ENCODE measurements at places on chromosomes 1 and 21.

- no peaks in the 10 kb centered on the region for H3K27me3 ChIP-seq
- H3K36me3 ChIP-seq: peaks cover 20% of the 10 kb centered on the region
- H3K27ac ChIP-seq: no peak overlapping the region
Observed at GRCh38 chr1:37498872-37499617, 15.5 kb downstream of the MEAF6 start.

- no peak for DNase-seq
- no peaks in the 10 kb centered on the region for H3K36me3 ChIP-seq
- no peak overlapping the region for H3K27ac ChIP-seq
- no peaks in the 10 kb centered on the region for H3K27me3 ChIP-seq
Observed at GRCh38 chr1:222167111-222167510, 380.8 kb downstream of the HHIPL2 start.

GRCh38 chr1:207319199-207319598 lies 2.3 kb upstream of the CD55 start:
- no peak for DNase-seq
- peaks cover 8% of the 10 kb centered on the region for H3K4me1 ChIP-seq
- H3K4me3 ChIP-seq: no peak overlapping the region
- H3K36me3 ChIP-seq: no peaks in the 10 kb centered on the region

- no peaks in the 10 kb centered on the region for H3K36me3 ChIP-seq
- H3K4me1 ChIP-seq: no peaks in the 10 kb centered on the region
- DNase-seq: no peak
- H3K4me3 ChIP-seq: no peak overlapping the region
Observed at GRCh38 chr1:216045400-216045799, 377.8 kb downstream of the USH2A start.

GRCh38 chr1:112938210-112938609 lies 17.8 kb downstream of the SLC16A1 start:
- no peaks in the 10 kb centered on the region for H3K4me1 ChIP-seq
- H3K27me3 ChIP-seq: no peaks in the 10 kb centered on the region
- DNase-seq: no peak
- H3K36me3 ChIP-seq: no peaks in the 10 kb centered on the region

DNA sequence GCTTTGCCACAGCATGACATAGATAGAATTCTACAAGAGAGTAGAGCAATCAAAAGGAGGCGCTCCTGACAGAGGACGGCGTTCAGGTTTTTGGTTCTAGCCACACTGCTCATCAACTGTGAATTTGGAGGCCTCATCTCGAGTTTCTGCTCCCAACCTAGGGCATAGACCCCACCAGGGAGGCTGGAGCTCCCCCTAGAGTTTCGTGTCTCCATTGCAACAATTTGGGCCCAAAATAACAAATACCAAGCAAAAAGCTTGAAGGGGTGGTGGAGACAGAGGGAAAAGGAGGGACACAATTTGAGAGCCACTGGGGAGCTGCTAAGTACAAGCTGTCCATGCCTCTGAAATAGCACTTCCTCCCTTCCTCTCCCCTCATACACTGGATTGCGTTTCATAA lies 297.0 kb downstream of the GPATCH2 start:
- H3K27me3 ChIP-seq: no peaks in the 10 kb centered on the region
- no peak overlapping the region for H3K27ac ChIP-seq
- peaks cover 4% of the 10 kb centered on the region for H3K4me1 ChIP-seq
- H3K36me3 ChIP-seq: no peaks in the 10 kb centered on the region
- no peak overlapping the region for H3K4me3 ChIP-seq
- peak; percentile 10 for DNase-seq

GRCh38 chr1:21814241-21814918 lies 2.3 kb downstream of the LDLRAD2 start:
- no peak overlapping the region for H3K27ac ChIP-seq
- peak overlapping the region; percentile 41 for H3K4me3 ChIP-seq
- H3K4me1 ChIP-seq: peaks cover 19% of the 10 kb centered on the region
- peaks cover 3% of the 10 kb centered on the region for H3K27me3 ChIP-seq
- no peaks in the 10 kb centered on the region for H3K36me3 ChIP-seq
- DNase-seq: peak; percentile 43

GRCh38 chr1:41213341-41213740 lies 28.8 kb downstream of the SCMH1 start:
- no peak overlapping the region for H3K4me3 ChIP-seq
- no peaks in the 10 kb centered on the region for H3K4me1 ChIP-seq
- H3K27me3 ChIP-seq: no peaks in the 10 kb centered on the region
- no peak overlapping the region for H3K27ac ChIP-seq
- H3K36me3 ChIP-seq: no peaks in the 10 kb centered on the region

- DNase-seq: peak; percentile 40
- H3K27ac ChIP-seq: no peak overlapping the region
- no peak overlapping the region for H3K4me3 ChIP-seq
- peaks cover 34% of the 10 kb centered on the region for H3K4me1 ChIP-seq
- H3K36me3 ChIP-seq: no peaks in the 10 kb centered on the region
- peaks cover 5% of the 10 kb centered on the region for H3K27me3 ChIP-seq
Observed at GRCh38 chr1:112322983-112323678, 72.9 kb upstream of the CTTNBP2NL start.

GRCh38 chr1:153805042-153805745 lies 30.0 kb downstream of the SLC27A3 start:
- H3K4me3 ChIP-seq: no peak overlapping the region
- H3K27me3 ChIP-seq: no peaks in the 10 kb centered on the region
- DNase-seq: peak; percentile 69
- H3K4me1 ChIP-seq: peaks cover 12% of the 10 kb centered on the region
- no peak overlapping the region for H3K27ac ChIP-seq

- H3K4me3 ChIP-seq: no peak overlapping the region
- H3K36me3 ChIP-seq: no peaks in the 10 kb centered on the region
- no peak overlapping the region for H3K27ac ChIP-seq
- no peak for DNase-seq
- peaks cover 2% of the 10 kb centered on the region for H3K4me1 ChIP-seq
Observed at GRCh38 chr1:116340506-116341231, 32.4 kb upstream of the ATP1A1 start.

DNA sequence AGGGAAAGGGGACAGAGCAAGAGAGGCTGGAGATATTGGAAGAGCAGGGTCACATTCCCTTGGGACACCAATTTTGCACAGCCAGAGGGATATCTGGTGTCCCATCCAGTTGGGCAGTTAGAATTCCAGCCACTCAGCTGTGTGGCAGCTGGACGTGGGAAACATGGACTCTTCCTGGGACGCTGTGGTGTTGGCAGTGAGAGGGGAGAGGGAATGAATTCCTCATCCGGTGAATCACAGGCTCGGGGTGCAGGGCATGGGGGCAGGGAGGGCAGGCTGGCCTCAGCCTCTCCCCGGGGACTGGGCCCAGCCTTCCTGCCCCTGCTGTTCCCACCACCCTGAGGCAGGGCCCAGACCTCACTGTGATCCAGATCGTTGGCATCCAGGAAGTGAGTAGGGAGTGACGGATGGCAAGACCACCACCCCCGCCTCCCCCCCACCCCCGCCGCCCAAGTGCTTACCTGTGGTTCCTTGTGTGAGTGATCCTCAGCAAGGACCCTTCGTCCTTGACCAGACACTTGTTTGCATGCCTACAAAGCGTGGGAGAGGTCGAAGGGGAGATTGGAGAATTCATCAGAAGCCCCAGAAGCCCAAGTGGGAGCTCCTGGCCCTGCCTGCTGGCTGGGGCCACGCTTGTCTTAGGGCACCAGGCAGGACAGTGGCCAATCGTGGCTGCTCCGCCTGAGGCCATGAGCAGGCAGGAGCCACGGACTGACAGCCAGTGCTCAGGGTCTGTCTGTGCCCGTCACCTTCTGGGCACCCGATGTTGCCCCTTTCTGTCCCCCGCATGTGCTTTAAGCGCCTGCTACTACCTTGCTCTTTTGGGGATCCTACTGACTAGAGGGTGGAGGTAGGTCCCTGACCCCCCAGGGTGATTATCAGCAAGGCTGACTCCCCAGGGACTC lies 8.7 kb downstream of the WNT3A start:
- peaks cover 4% of the 10 kb centered on the region for H3K4me1 ChIP-seq
- DNase-seq: peak; percentile 19
- no peaks in the 10 kb centered on the region for H3K36me3 ChIP-seq
- peaks cover 18% of the 10 kb centered on the region for H3K27me3 ChIP-seq
- H3K27ac ChIP-seq: no peak overlapping the region
- no peak overlapping the region for H3K4me3 ChIP-seq

- no peaks in the 10 kb centered on the region for H3K4me1 ChIP-seq
- no peak for DNase-seq
- H3K4me3 ChIP-seq: no peak overlapping the region
- H3K27me3 ChIP-seq: no peaks in the 10 kb centered on the region
Observed at GRCh38 chr1:102886638-102887037, 221.7 kb downstream of the COL11A1 start.

DNA sequence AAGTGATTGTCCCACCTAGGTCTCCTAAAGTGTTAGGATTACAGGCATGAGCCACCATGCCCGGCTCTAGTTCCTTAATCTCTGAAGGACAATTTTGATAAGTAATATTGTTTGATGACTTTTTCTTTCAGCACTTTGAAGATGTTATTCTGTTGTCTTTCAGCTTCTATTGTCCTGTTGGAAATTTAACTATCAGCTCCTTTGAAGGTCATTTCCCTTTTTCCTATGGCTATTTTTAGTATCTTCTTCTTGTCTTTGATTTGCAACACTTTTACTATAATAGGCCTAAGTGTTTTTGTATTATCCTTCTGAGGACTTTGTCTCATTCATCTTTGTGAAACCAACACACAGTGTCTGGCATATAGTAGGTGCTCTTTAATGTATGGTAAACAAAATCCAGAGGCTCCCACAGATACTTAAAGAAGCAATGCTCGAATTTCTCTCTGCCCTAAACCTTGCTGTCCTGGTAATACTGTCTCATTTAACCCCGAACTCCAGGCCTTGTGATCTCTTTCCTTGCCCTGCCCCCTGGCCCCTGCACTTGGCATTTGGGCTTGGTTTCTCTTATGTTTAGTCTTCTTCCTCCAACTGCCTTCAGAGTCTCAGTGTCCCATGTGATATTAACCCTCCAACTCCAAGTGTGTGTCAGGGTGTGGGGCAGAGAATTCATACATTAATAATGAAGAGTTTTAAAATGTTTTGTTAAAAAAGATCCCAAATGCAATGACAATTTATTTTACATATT lies 19.0 kb upstream of the AGO1 start:
- no peak overlapping the region for H3K4me3 ChIP-seq
- no peak for DNase-seq
- H3K4me1 ChIP-seq: no peaks in the 10 kb centered on the region
- H3K27me3 ChIP-seq: no peaks in the 10 kb centered on the region
